ENCODE measurements at places on chromosomes 1 and 21.

GRCh38 chr1:61980561-61980960 lies 214.1 kb upstream of the L1TD1 start:
- DNase-seq = peak; percentile 48

DNA sequence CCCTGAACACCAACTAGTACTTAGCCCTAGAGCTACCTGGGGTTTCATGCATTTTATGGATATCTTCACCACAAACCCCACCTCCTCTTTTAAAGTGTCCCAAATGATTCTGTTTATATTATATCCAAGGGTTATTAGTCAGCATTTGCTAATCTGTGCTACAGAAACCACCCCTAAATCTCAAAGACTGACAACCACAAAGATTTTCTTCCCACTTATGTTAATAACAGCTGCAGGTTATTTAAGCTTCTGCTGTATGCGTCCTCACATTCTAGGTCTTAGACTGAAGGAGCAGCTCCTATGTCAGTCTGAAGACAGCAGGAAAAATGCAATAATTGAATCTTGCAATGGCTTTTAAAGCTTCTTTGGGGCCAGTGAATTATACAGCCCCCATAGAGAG lies 11.2 kb upstream of the PHC2 start:
- DNase-seq = no peak

DNA sequence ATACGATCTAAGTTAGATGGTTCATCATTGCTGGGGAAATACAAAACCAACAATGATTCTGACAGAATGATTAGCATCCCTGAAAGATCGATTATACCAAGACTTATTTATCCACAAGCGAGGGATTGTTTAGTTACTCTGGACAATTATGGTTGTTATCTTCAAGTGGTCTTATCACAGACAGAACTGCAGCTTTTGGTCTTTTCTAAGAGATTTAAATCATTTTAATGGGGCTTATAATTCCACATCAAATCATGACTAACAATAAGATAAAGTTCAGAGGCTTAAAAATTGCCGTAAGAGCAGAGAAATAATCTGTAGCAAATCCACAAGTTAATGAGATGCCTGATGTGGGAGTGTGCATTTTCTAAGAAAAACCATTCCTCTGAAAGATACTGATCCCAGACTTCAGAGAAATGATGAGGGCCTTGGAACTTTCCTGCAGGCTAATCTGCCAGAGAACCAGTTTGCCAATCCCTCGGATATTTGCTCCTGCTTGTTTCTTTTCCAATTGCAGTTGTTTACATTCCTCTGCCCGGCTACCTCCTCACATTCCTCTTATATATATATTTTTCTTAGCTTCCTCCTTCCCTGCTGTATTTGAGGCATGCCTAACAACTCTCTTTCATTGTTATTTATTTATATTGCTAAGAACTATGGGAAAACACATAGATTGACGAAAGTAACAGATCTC lies 134.8 kb downstream of the BACH1 start:
- peak; percentile 40 for DNase-seq

DNA sequence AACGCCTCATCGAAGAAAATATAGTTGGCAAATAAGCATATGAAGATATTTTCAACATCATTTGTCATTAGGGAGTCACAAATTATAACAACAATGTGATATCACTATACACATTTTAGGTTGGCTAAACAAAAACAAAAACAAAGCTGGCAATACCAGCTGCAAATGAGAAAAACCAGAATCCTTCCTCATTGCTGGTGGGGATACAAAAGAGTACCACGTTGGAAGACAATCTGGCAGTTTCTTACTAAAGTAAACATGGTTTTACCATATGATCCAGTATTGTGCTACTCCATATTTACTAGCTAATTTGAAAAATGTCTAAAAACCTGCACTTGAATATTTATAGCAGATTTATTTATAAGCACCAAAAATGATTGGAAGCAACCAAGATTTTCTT lies 1204.1 kb downstream of the MRPL39 start:
- DNase-seq = no peak

DNA sequence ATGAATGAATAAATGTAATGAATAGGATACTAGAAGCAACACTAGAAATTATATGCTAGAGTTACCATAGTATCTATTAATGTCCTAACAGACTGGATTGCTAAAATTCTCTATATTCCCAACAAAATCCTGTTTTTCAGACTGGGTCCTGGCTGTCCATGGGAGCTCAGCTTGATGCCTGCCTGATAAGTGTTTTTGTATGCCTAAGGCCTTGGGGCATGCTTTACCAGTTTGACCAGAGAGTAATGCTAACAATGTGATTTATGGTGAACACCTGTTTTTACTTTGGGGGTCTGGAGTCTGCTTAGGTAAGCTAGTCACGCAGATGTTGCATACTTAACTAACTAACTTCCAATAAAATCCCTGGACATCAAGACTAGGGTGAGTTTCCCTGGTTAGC lies 318.8 kb upstream of the DEPDC1 start:
- DNase-seq = no peak

DNA sequence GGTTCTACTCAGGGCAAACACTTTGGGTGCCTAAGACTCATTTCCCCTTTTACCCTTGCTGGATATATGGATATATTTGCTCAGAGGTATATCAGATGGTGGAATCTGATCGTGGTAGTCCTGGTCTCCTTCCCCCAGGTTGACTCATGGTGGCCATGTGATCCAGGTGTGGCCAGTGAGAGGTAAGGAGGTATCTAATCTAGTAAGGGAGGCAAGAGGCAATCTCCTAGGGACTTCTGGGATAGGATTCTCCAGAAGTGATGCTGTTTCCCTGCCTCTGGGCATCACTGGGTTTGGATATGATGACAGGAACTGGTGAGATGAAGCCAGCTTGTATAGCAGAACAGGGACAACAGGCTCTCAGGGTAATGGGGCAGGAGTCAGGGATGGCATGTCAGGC lies 8.5 kb upstream of the DENND2D start:
- DNase-seq = no peak

DNA sequence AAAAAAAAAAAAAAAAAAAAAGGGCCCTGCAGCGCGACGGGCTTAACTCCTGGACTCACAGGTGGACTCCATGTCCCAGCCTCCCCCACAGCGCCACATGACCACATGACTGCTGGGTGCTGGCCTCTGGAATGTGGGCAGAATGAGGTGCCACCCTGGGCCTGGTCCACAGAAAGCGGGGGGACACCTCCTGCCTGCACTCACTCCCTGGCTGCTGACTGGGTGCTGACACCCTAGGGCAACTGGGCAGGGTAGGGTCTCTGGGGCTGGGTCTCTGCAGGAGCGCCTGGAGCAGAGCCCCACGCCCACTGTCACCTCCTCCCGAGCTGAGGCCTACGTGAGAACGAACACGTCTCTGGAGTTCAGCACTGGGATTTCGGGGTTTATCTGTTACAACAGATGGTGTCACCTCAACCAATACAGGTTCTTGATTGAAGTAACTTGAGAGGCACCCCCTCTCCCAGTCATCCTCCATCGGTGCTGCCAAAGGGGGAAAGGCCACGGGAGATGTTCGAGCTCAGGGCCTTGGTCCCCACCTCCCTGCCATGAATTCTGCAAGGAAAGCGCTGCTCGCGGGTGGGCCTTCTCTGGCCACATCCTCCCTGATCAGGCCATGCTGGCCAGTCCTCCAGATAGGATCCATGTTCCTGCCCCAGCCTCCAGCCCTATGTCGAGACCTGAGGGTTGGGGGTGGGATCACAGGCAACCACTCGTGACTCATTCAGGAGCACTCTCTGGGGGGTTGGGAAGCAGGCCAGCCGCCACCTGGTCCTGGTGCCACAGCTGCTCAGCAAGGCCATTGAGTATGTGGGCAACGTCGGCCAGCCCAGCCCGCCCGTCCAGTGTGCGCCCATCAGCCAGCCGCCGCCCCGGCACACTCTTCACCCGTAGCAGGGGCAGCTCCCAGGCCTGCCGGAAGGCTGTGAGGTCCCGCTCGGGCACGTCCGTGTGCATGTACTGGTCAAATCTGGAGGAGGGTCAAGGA lies 5.4 kb downstream of the CPLANE2 start:
- DNase-seq = peak; percentile 20

GRCh38 chr1:21587602-21587953 lies 78.4 kb downstream of the ALPL start:
- peak; percentile 22 for DNase-seq

DNA sequence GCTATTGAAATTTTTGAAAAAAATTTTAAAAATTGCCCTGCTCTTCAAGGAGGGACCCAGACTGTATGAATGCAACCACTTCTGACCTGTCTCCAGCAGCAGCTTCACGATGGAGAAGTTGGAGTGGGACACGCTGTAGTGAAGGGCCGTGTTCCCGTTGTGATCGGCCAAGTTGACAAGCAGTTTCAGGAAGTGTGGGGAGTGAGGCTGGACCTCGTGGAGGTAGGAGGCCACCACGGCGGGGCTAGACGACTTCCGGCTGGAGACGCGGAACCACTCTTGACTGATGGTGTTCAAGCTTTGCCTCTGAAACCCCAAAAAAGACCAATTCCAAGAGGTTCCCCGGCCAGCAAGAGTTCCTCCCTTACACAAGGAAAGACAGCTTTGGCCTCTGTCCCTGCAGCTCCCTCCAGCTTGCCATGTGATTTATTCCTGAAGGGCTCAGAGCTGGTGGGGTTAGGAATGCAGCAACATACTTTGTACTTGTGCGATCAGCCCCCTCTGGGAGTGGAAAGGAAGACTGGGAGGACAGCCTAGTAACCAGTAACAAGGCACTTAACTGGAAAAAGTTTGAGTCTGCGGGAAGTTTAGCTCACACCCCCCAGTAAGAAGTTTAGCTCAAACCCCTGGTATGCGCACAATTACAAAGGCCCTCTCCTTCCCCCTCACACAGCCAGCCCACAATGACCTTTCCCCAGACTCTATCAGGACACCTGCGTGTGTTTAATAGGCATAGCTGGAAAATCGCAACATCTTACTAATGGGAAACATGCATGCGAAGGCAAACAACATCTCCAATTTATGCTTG lies 56.0 kb downstream of the KANK4 start:
- DNase-seq = no peak

DNA sequence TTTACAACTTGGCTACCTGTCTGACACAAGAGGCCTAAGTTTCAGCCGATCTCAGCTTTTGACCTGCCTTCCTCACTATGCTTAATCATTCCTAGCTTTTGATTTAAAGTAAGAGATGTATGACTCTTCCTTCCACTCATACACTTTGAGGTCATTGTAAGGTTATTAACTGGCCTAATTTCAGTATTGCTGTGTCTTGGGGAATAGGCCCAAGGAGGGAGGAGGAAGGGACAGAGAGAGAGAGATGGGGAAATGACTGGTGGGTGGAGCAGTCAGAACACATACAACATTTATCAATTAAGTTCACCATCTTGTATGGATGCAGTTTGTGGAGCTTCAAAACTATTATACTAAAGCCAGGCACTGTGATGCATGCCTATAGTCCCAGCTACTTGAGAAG lies 28.3 kb upstream of the FAM20B start:
- no peak for DNase-seq

DNA sequence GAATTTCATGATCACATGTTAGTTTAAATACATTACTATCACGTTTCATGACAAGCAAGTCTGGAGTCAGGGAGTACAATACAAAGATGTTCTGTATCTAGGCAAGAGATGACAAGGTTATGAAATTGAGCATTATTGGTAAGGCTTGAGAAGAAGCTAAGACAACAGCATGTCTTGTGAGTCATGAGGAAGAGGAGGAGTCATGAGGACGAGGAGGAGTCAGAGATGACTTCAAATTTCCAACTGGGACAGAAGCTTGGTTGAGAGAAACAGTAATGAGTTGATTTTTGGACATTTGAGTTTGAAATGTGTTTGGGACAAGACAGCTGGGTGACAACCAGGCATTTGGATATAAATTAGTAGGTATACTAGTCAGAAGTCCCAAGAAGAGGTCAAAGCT lies 4.3 kb upstream of the UBE2U start:
- no peak for DNase-seq

DNA sequence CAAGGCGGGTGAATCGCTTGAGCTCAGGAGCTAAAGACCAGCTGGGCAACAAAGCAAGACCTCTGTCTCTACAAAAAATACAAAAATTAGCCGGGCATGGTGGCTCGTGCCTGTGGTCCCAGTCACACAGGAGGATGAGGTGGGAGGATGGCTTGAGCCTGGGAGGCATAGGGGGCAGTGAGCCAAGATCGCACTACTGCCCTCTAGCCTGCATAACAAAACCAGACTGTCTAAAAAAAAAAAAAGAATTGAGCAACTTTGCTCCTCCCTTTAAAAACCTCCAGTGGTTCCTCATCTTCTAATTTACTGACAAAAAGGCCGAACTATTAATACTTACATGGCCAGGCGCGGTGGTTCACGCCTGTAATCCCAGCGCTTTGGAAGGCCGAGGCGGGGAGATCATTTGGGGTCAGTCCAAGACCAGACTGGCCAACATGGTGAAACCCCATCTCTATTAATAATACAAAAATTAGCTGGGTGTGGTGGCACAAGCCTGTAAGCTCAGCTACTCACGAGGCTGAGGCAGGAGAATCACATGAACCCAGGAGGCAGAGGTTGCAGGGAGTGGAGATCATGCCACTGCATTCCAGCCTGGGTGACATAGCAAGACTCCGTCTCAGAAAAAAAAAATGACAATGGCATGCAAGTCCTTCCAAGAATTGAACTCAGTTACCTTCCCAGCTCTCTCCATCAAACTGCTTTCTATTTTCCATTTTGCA lies 4.4 kb downstream of the ACBD3 start:
- no peak for DNase-seq

DNA sequence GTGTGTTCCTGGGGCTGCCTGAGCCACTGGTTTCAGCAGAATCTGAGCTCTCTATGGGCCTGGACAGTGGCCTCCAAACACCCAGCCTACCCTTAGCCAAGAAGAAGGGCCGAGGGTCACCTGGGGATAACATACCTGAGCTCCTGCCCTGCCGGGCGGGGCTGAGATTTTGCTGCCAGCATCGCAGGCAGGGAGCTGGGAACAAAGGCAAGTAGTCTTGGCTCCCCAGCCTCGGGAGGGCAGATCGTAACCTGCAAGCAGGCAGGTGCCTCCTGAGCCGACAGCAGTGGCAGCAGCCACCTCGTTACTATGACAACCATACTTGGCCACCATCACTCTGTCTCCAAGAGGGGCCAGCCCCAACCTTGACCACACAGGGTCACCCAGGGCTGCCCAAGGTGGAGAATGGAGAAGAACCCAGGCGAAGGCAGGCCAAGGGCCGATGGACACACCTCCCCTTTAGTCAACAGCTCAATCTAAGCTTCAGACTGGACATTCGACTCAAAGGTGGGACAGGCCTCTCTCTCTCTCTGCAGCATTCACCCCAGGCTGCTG lies 54.6 kb downstream of the TOMM20 start:
- no peak for DNase-seq

- DNase-seq = no peak
Observed at GRCh38 chr1:157092831-157093230, 6.8 kb downstream of the ETV3L start.
